Gastrocnemius medialis (tissue), 4 donors: ENCODE measurements at places on chromosomes 11 and 22. TPM values are rescaled to one million over a fixed set of nuclear protein-coding genes. Genes with fewer than 3 reads are reported as not detected.

- H3K27ac ChIP-seq: no peak overlapping the region
- no peaks in the 10 kb centered on the region for H3K27me3 ChIP-seq
- H3K4me1 ChIP-seq: peaks cover 7% of the 10 kb centered on the region
- no peak for DNase-seq
- no peak overlapping the region for H3K4me3 ChIP-seq
- no peaks in the 10 kb centered on the region for H3K36me3 ChIP-seq
Measured at GRCh38 chr11:11567936-11568650, 53.7 kb downstream of the GALNT18 start.

GRCh38 chr11:106305458-106305857, 228.0 kb downstream of the AASDHPPT start:
- H3K27me3 ChIP-seq: no peaks in the 10 kb centered on the region
- H3K27ac ChIP-seq: no peak overlapping the region
- no peaks in the 10 kb centered on the region for H3K36me3 ChIP-seq

DNA sequence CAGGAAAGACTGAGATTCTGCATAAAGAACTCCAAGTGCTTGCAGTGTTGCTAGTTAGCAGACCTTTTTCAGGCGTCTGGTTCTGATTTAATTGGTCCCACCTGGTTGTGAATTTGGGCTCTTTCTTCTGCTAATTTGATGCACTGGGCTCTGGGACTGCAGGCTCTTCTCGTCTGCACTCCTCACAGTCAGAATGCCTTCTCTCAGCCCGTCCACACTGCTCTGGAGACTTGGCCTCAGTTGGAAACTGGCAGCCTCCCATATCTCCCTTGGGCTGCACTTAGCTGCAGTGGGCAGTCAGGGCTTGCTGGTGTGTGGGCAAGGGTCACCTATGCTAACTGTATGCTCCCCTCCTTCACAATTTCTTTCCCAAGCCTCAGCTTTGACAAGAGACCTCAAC, 1.5 kb downstream of the TRIM6 start:
- H3K36me3 ChIP-seq: no peaks in the 10 kb centered on the region
- H3K4me3 ChIP-seq: no peak overlapping the region
- H3K4me1 ChIP-seq: no peaks in the 10 kb centered on the region
- no peaks in the 10 kb centered on the region for H3K27me3 ChIP-seq

DNA sequence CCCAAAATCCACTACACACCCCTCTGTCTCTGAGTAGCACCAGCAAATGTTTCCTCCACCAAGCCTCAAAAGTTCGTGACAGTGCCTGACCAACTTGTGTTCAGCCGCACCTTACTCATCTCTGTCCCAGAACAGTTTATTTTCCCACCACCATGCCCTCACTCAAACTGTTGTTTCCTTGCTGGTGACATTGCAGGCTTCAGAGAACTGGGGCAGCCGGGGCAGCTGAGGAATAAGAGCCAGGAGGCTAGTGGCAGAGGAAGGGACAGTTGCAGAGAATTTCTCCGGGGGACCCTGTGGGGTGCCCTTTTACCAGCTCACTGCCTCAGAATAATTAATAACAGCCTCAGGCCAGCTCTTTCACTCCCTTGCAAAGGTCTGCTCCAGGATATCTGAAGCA, 709 bp upstream of the KCNE3 start:
- H3K36me3 ChIP-seq: no peaks in the 10 kb centered on the region
- no peak overlapping the region for H3K27ac ChIP-seq
- DNase-seq: no peak

WNT11 gene
- 4.7 TPM for total RNA-seq

GRCh38 chr11:100863080-100863581, 176.0 kb downstream of the ARHGAP42 start:
- H3K27me3 ChIP-seq: no peaks in the 10 kb centered on the region
- no peak overlapping the region for H3K4me3 ChIP-seq
- no peak overlapping the region for H3K27ac ChIP-seq
- H3K4me1 ChIP-seq: no peaks in the 10 kb centered on the region

IGF2 gene
- total RNA-seq: 42.4 TPM
